ENCODE measurements at places on chromosomes 16 and 17. TPM values are rescaled to one million over a fixed set of nuclear protein-coding genes. Genes with fewer than 3 reads are reported as not detected.

The MIEN1 gene
- 41.2 TPM for total RNA-seq

The CALB2 gene
- not detected for total RNA-seq

The RMI2 gene
- 2.6 TPM for total RNA-seq

The FMNL1 gene
- 119 TPM for total RNA-seq

The VWA3A gene
- 26.7 TPM for total RNA-seq

The KSR1 gene
- total RNA-seq: 23.0 TPM

The ASPA gene
- total RNA-seq: 1.7 TPM

The CLEC19A gene
- not detected for total RNA-seq

The TMEM231 gene
- 6.3 TPM for total RNA-seq

All from upper lobe of left lung (tissue), 6 donors.